SW 1271 (cell line): ENCODE measurements at places on chromosomes 2 and 18.

DNA sequence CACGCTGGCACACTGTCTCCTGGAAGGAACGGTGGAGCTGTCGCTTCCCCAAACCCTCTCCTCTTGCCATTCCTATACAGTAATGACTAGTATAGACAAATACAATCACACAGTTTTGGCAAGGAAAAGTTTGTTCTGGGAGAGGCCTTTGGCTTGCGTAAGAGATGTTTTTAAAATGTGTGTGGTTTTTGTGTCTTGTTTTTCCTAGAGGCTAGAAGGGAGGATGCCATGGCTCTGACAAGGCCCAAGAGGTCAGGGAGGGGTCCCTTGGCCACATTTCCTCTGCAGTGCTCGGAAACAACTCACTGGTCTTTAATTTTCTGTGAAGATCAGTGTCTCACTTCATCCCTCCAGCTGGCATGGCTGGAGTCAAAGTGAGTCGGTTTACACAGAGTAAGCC lies 195.9 kb downstream of the SH3RF3 start:
- DNase-seq, result no peak

GRCh38 chr2:71798266-71799012 lies 345.1 kb downstream of the DYSF start:
- no peak for DNase-seq

GRCh38 chr2:38076710-38077430 lies 919 bp upstream of the CYP1B1 start:
- DNase-seq, result peak; percentile 71

DNA sequence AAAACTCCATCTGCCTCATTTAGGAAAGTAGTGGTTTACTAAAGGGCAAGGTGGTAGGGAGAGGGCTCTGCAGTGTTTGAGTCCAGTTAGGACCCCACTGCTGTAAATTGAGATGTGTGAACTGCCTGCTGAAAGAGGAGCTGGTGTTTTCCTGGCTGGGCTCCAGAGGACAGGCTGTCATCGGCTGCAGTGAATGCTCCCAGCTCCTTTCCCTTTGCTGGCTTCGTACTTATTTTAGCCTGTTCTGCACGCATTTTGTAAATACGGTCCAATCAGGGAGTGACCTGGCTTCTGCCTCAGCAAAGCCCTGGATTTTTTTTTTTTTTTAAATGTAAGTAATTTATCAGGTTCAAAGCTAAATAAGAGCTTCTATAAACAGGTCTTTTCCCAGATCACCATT lies 37.5 kb downstream of the SLC4A3 start:
- no peak for DNase-seq

GRCh38 chr2:160390544-160391455 lies 102.8 kb downstream of the RBMS1 start:
- no peak for DNase-seq

- DNase-seq, result no peak
These were observed 97.4 kb downstream of the MCFD2 start for GRCh38 chr2:46818141-46818621.
